NCI-H187 treated with DMSO at 0.1 percent for 48 hours (cell line): ENCODE measurements at places on chromosomes 7 and 10.

DNA sequence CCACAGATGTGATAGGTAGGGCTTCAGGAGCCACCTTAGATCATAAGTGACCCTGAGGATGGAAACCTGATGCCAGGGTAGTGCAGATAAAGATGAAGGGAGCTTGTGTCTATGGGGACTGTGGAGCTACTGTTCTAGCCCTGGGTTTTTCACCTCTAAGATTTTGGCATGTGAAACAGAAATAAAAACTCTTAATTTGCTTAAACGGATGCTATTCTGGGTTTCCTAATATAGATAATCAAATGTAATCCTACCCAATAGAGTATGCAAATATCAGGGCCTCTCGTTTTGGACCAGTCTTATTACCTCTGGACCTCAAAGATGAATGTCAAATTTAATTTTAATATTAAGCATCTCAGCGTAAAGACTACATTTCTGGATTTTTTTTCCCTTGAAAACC lies 49.3 kb downstream of the ABCB4 start:
- no peak for DNase-seq

DNA sequence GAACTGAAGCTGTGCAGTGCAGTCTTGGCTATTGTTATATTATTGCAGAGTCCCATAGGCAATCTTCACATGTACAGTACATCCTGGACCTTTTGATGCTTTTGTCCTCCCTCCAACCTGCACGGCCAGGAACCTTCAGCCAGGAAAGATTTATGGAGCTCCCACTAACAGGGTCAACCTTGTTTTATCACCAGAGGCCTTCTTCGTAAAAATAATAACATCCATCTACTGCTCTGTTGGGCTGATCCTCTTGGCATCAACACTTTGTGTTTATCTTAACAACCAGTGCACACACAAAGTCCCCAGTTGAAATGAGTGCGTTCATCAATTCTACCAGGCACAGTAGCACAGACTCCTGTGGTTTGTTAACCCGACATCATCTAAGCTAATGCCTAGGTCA lies 72.4 kb downstream of the AGMO start:
- no peak for DNase-seq

- no peak for DNase-seq
Observed at GRCh38 chr7:149199234-149199995, 4.1 kb downstream of the ZNF282 start.

DNA sequence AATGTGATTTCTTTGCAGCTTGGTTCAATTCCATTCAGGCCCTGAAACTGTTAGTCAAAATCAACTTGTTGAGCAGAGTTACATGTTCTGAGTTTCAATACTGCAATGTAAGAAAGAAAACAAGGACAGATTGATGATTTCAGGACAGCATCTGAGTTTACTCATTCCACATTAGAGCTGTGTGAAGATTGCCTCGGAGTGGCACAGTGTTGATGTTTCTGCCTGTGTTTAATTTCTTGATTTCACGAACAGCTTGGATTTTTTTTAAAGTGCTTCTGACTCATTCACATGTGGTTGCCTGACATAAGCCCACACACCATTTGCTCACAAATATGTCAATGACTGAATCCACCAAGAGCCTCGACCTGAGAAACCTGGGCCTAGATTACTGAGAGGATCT lies 101.2 kb upstream of the PARD3 start:
- DNase-seq = no peak

DNA sequence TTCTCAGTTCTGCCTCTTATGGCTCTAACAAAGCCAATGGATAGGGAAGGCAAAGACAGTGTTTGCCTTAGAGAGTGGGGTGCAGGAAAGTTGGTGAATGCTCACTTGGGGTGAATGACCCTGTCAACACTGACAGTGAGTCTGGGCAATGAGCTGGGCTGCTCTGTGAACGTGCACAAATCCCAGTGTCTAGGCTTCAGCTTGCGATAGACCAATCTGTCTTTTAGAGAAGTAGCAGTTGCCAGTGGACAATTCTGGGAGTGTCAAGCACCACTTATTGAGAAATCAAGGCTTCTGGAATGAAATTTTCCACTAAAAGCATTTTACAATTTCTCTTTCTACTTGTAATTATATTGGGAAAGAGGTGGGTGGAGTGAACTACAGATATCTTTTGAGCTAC lies 141.4 kb downstream of the HERPUD2 start:
- no peak for DNase-seq

DNA sequence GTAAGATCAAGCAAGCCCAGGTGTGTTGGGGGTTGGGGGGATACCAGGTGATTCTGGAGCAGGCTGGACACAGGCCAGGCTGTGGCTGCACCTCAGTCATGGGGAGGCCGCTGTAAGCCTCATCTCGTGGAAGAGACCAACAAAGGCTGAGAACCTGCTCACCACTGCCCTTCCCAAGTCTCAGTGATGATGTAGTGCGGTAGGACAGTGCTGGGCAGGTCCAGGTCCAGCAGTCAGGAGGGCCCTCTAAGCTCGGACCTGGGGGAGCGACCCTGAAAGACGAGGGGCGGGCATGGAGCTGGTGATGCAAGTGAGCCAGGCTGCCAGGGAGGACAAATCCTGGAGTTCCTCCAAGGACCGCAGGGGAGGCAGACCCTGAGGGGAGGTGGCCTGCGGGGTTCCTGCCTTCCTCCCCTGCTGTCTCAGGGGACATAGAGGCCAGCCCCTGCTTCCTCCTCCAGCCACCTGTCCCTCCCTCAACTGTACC lies 3.3 kb upstream of the PWWP2B start:
- DNase-seq = no peak

- DNase-seq = no peak
Observed at GRCh38 chr7:150580638-150581394, 13.6 kb downstream of the GIMAP4 start.

GRCh38 chr7:148434181-148434757 lies 156.3 kb upstream of the C7orf33 start:
- no peak for DNase-seq

GRCh38 chr7:1095621-1096155 lies 7.8 kb downstream of the GPER1 start:
- DNase-seq = no peak

GRCh38 chr7:121113288-121113687 lies 124.8 kb downstream of the CPED1 start:
- DNase-seq = no peak

GRCh38 chr10:95841661-95842498 lies 65.9 kb upstream of the CC2D2B start:
- DNase-seq = no peak

DNA sequence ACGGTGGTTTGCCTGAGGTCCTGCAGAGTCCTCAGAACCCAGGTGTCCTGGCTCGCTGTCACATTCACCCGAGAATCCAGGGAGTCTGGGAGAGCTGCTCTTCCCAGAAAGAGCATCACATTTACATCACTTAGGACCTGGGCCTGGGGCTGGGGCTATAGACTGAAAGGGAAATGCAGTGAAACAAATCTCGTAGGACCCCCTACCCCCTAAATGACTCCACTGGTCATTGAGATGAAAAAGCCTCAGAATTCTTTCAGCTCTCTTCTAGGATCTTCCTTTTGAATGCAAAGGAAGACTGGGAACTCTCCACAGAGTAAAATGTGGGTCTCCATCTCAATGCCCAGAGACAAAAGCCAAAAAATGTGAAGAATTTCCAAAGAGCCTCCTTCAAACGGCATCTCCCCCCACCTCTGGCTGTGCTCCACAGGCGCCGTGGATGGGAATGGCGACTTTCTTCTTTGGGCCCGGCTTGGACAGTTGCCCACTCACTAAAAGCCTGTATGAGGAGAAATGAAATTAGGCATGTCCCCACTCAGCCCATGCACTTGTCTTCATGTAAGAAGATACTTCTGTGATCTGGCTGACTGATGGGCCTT lies 49.0 kb upstream of the PODXL start:
- DNase-seq = peak; percentile 57

- DNase-seq = no peak
Observed at GRCh38 chr7:1248143-1248915, 15.7 kb downstream of the UNCX start.

- DNase-seq = no peak
Observed at GRCh38 chr10:24156686-24157085, 52.3 kb upstream of the KIAA1217 start.

DNA sequence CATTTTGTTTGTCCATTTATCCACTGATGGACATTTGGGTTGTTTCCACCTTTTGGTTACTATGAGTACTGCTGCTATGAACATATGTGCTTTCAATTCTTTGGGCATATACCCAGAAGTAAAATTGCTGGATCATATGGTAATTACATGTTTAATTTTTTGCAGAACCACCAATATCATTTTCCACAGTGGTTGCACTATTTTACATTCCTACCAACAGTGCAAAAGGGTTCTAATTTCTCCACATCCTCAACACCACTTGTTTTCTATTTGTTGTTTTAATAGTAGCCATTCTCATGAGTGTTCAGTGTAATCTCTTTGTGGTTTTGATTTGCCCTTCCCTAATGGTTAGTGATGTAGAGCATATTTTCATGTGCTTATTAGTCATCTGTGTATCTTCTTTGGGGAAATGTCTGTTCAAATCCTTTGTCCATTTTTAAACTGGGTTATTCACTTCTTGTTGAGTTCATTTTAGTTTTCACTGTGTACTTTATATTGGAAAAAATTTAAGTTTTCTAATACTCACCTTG lies 101.9 kb downstream of the HIBADH start:
- DNase-seq = no peak
